ENCODE measurements at places on chromosomes 16 and 17.
A peak's percentile ranks its signal among the peaks of the same experiment; 100 is the strongest.

- DNase-seq: no peak
Measured at GRCh38 chr17:50792132-50792531, 24.8 kb upstream of the ANKRD40CL start.

- DNase-seq: no peak
Measured at GRCh38 chr16:50363656-50364055, 5.1 kb downstream of the BRD7 start.

- DNase-seq: no peak
Measured at GRCh38 chr17:42413464-42414040, 9.5 kb downstream of the CAVIN1 start.

DNA sequence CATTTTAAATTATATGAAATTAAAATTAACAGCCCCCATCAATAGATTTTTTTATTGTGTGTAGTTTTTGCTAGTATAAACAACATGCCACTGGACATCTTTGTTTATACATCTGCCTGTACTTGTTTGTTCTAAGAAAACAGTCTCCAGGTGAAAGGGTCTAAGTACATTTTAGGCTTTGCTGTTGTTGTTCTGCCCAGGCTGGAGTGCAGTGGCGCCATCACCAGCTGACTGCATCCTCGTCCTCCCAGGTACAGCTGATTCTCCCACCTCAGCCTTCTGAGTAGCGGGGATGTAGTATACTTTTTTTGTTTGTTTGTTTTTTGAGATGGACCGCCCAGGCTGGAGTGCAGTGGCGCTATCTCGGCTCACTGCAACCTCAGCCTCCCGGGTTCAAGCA is 25.5 kb downstream of the C17orf58 start:
- no peak for DNase-seq

DNA sequence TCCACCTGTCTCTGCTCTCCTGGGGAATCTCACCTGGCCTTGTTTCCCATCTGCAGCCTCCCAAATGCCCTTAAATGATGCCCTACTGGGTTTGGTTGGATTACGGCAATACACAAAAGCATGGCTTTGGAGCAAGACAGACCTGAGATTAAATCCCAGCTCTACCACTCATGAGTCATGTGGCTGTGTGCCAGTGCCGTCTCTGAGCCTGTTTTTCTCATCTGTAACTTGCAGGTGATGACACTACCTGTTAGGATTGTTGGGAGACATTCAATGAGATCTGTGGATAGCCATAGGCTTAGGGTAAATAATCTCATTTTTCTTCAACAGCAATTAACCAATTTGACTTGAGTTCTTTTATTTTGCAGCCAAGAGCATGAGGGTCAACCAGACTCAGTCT is 240.3 kb downstream of the MAF start:
- DNase-seq: no peak

DNA sequence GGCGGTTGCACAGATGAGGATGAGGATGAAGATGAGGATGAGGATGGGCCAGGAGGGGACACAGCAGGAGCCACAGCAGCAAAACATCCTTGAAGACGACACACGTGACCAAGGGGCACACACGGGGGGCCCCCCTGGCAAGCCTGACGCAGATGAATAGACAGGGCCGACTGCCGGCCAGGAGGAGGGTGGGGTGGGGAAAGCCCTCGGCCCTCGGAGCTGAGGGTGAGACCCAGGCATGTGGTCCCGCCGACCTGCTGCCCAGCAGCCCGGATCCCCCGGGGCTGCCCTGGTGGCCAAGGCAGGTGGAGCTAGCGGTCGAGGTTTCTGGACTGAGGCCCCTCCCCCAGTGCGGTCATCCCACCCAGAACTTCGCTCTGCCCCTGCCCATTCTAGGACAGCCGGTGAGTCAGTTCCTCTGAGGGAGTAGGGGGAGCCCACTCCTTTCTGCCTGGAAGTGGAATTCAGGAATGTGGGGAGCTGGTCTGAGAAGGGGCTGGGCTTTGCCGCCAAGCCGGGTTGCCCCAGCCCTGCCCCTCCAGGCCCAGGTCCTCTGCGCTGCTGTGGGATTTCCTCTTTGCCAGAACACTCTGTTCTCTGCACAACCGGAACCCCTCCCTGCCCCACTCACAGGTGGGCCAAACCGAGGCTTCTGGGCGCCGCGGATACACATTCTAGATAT is 9.9 kb downstream of the CYGB start:
- DNase-seq: no peak

- no peak for DNase-seq
Measured at GRCh38 chr16:55411231-55411630, 67.8 kb upstream of the MMP2 start.

DNA sequence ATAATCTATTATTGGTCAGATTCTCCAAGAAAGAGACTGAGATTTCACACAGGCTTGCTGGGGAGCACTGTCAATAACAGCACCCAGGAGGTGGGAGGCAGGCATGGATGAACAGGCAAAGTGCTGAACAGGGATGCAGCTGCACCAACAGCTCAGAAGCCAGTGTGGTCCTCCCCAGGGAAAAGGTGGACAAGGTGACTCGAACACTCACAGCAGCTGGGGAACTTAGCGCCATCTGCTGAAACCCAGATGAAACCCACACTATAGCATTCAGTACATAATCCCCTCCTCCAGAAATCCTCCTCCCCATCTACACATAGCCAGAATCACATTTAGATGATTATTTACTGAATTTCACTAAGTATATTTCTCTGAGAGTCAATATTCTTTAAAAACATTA is 255.2 kb upstream of the WSB1 start:
- peak; percentile 23 for DNase-seq

DNA sequence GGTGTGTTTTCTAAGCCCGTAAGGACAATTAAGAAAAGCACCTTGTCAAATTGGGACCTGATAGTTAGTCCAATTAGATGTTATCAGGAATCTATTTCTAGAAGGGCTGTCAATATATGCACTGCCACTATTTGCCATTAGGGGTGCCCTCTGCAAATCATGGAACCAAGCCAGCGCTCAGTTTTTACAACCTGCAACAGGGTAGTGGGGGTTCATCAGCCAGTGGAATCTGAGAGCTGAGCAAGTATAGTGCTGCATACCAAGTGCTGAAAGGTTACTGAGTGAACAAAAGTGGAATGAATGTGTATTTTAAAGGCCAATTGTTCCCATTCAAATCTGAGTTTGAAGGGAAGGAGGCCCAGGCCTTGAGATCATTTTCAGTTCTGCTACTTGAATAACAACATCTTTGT is 10.4 kb downstream of the PRR11 start:
- DNase-seq: peak; percentile 62

DNA sequence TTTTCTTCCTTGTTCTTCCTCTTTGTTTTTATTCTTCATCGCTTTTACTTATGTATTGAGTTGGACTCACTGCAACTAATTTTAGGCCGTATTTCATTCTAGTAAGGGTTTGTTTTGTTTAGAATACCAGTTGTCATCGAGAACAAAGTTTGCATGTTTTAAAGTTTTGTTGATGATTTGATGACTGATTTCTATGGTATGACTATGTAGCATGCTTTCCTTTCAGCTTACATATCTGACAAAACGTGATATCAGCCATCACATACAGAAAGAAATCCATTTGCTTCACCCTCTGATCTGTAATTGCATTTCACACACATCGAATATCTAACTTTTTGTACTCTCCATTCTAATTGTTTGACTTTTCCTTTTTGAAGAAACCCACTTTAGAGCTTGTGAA is 4.0 kb downstream of the PRKCA start:
- no peak for DNase-seq

DNA sequence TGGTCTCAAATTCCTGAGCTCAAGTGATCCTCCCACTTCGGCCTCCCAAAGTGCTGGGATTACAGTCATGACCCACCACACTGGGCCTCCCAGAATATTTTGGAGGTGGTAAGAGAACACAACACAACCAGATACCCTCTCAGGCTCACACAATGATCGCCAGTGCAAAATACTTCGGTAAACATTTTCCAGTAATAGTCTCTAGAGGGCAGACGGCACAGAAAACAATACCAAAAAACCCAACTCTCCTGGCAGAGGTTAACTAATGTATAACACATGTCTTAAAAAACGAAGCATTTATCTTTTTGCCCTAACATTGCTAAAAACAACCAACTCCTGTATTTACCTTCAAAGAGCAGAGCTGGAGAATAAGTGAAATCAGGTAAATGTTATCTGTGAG is 10.5 kb downstream of the NUFIP2 start:
- DNase-seq: no peak

DNA sequence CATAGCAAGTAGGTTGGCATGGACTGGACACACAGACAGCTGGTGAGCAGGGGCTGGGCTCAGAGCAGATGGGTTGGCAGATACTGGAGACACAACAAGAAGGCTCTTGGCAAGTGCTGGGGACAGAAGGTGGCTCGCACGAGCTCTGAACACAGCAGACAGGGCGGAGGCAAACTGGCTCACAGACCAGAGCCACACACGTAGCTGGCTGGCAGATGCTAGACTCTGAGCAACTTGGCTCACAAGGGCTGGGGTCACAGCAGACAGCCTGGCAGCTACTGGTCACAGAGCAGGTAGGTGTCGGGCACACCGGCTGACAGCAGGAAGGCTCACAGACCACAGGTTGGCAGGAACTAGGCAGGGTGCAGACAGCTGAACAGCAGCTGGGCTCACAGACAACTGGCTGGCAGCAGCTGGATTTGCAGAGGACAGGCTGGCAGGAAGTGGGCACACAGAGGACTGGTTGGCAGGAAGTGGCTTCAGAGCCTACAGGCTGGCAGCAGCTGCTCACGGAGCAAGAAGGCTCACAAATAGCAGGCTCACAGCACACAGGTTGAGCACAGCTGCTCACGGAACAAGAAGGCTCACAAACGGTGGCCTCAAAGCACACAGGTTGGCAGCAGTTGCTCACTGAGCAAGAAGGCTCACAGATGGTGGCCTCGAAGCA is 725 bp downstream of the KRTAP16-1 start:
- no peak for DNase-seq

GRCh38 chr17:4189280-4189679 is 46.3 kb downstream of the CYB5D2 start:
- no peak for DNase-seq

GRCh38 chr17:75313941-75314551 is 24.8 kb upstream of the SLC25A19 start:
- no peak for DNase-seq

GRCh38 chr16:71356051-71356740 is 2.3 kb upstream of the CALB2 start:
- DNase-seq: no peak

GRCh38 chr17:40445751-40446468 is 2.7 kb downstream of the IGFBP4 start:
- no peak for DNase-seq

DNA sequence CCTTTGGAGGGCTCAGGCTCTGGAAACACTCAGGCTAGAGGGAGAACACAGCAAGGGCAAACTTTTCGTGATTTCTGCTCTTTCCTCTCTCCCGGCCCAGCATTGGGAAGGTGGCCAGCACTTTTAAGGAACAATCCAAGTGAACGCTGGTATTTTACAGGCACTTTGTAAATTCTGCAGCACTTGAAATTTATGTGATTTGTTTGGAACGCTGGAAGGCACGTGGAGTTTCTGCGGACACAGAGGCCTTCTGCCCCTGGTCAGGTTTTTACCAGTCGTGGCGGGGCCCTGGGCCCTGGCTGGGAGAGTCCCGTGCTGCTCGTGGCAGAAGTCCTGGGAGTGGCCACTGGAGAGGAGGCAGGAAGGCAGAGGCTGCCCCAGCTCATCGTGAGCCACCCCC is 188.6 kb downstream of the ENGASE start:
- DNase-seq: no peak

DNA sequence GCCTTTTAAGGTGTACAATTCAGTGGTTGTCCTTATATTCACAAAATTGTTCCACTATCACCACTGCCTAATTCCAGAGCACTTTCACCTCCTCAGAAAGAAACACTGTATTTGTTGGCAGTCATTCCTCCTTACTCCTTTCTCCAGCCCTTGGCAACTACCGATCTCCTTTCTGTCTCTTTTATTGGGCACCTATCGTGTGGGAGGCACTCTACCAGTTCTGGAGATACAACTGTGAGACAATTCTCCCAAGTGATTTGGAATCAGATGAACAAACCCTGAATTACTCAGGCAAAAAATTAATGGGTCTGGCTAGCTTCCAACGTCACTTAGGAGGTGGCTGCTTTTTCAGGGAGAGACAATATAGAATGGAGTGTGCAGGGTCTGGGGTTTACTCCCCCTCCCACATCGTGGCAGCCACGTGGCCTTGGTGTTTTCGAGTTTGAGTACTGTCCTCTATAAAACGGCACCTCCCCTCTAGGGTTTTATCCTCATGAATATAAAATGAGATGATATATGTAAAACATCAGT is 63.9 kb downstream of the SHISA9 start:
- DNase-seq: no peak
